ENCODE measurements at places on chromosomes 5 and 9. TPM values are rescaled to one million over a fixed set of nuclear protein-coding genes. Genes with fewer than 3 reads are reported as not detected.

The PFN3 gene
- not detected for total RNA-seq

The ANKRD18B gene
- not detected for total RNA-seq

The LCN10 gene
- 6.7 TPM for total RNA-seq

The RFESD gene
- 1.6 TPM for total RNA-seq

The ARHGEF39 gene
- 0.59 TPM for total RNA-seq

The CLIC3 gene
- total RNA-seq = not detected

The STPG3 gene
- not detected for total RNA-seq

The FST gene
- 6.2 TPM for total RNA-seq

The KCNN2 gene
- 0.33 TPM for total RNA-seq

The C5 gene
- 5.9 TPM for total RNA-seq

The EPB41L4B gene
- 16.0 TPM for total RNA-seq

The HTR4 gene
- total RNA-seq = 0.66 TPM

The EIF4E1B gene
- not detected for total RNA-seq

The TAL2 gene
- not detected for total RNA-seq

The C9orf50 gene
- 0.48 TPM for total RNA-seq

The CHSY3 gene
- 2.5 TPM for total RNA-seq

The KLF9 gene
- total RNA-seq = 206 TPM

The NMUR2 gene
- not detected for total RNA-seq

The EQTN gene
- total RNA-seq = 0.98 TPM

The LSM11 gene
- total RNA-seq = 5.7 TPM

The ELOVL7 gene
- total RNA-seq = 6.1 TPM

The PHF24 gene
- 1.1 TPM for total RNA-seq

The ZNF462 gene
- total RNA-seq = 20.6 TPM

The GNA14 gene
- total RNA-seq = 2.9 TPM

The TEK gene
- 14.4 TPM for total RNA-seq

The ARL14EPL gene
- total RNA-seq = not detected

The FYB1 gene
- 10.2 TPM for total RNA-seq

The CCDC187 gene
- not detected for total RNA-seq

The SARDH gene
- total RNA-seq = 2.0 TPM

The LHFPL2 gene
- total RNA-seq = 36.8 TPM

The LHX3 gene
- total RNA-seq = not detected

The TAF11L5 gene
- total RNA-seq = not detected

The HMGCR gene
- 16.5 TPM for total RNA-seq

The SLC12A7 gene
- total RNA-seq = 25.0 TPM

The MSH3 gene
- total RNA-seq = 20.0 TPM

The HARS2 gene
- 21.1 TPM for total RNA-seq

The PDCD1LG2 gene
- 1.6 TPM for total RNA-seq

The SLC46A2 gene
- not detected for total RNA-seq

All from breast epithelium (tissue), 4 donors.